ENCODE measurements at places on chromosomes 2 and 18.

DNA sequence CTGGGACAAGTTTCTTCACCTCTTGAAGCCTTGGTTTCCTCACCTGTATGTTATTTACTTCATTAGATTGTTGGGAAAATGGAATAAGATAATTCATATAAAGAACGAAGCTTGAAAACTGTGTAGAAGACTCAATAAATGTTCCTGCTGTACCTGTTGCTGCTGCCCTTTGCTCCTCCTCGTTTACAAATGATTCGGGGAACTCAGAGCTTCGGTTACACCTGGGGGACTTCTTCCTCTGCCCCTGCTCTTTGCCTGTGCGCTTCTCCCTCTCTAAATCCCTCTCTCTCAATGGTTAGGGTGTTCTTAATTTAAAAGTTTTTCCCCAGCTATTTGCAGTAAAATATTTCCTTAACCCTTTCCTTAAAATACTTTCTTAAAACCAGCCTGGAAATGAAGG lies 3.3 kb upstream of the RMDN2 start:
- no peak for DNase-seq

GRCh38 chr2:56871644-56872043 lies 687.9 kb downstream of the CCDC85A start:
- no peak for DNase-seq

- DNase-seq, result no peak
These were observed 363.1 kb downstream of the NUP35 start for GRCh38 chr2:183487326-183487725.

DNA sequence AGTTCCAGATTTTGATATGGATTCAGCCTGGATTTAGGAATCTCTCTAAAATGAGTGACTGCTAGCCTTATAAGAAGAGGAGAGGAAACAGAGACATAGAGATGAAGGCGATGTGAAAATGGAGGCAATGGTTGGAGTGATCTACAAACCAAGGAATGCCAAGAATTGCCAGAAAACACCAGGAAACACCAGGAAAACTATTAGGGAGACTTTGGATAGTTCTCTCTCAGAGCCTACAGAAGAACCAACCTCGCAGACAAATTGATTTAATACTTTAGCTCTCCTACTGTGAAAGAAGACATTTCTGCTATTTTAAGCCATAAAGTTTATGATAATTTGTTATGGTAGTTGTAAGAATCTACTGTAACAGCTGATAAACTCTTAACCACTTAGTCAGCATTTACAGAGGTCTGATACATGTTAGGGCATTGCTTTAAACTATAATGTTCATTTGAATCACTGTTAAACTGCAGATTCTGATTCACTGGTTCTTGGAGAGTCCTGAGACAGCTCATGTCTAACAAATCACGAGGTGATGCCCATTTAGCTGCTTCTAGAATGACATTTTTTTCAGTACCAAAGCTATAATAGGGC lies 1702.6 kb upstream of the LRRTM1 start:
- DNase-seq, result no peak

- DNase-seq, result no peak
These were observed 33.1 kb downstream of the FAM171B start for GRCh38 chr2:186726938-186727337.

- DNase-seq, result no peak
These were observed 85.4 kb upstream of the ATG16L1 start for GRCh38 chr2:233165895-233166661.

GRCh38 chr2:240230291-240230931 lies 90.0 kb upstream of the OTOS start:
- DNase-seq, result no peak

DNA sequence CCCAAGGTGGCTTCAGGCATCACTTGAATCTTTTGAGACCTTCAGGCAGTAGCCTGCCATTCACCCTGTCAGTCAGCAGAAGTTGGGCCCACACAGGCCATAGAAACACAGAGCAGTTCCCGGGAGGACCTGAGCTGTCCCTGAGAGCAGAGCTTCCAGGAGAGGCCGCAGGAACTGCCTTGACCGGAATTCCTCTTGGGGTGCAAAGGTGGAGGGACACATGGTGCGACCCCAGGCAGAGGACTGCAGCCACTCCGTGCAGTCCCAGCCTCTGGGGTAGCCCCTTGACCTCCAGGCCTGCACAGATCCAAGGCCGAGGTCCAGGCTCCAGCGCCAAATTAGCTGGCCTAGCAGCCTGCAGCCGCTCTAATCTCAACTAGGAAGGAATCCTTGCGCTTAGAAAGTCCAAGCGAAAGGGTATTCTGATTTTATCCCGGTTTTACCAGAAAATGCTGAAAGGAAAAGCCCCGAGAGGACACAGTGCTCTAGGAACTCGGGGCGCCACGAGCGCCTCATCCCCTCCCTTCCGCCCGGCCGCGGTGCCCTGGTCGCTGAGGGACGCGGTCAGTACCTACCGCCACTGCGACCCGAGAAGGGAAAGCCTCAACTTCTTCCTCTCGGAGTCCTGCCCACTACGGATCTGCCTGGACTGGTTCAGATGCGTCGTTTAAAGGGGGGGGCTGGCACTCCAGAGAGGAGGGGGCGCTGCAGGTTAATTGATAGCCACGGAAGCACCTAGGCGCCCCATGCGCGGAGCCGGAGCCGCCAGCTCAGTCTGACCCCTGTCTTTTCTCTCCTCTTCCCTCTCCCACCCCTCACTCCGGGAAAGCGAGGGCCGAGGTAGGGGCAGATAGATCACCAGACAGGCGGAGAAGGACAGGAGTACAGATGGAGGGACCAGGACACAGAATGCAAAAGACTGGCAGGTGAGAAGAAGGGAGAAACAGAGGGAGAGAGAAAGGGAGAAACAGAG lies 5.4 kb downstream of the SIX2 start:
- no peak for DNase-seq

DNA sequence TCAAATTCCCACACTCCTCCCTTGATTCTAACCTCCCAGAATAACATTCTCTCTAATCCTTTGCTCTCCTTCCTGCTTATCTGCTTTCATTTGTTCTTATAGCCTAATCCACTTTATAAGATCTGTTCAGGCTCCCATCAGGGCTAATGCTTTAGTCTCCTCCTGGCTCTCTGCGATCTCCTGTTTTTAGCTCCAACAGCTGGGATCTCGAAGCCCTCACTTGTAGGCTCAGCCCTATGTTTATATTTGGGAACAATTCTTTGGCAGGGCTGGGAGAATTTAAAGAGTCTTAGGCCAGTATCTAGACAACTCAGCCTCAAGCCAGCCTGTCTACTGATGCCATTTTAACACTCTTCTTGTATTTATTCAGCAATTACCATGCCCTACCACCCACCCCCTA lies 27.2 kb upstream of the RAPH1 start:
- no peak for DNase-seq

DNA sequence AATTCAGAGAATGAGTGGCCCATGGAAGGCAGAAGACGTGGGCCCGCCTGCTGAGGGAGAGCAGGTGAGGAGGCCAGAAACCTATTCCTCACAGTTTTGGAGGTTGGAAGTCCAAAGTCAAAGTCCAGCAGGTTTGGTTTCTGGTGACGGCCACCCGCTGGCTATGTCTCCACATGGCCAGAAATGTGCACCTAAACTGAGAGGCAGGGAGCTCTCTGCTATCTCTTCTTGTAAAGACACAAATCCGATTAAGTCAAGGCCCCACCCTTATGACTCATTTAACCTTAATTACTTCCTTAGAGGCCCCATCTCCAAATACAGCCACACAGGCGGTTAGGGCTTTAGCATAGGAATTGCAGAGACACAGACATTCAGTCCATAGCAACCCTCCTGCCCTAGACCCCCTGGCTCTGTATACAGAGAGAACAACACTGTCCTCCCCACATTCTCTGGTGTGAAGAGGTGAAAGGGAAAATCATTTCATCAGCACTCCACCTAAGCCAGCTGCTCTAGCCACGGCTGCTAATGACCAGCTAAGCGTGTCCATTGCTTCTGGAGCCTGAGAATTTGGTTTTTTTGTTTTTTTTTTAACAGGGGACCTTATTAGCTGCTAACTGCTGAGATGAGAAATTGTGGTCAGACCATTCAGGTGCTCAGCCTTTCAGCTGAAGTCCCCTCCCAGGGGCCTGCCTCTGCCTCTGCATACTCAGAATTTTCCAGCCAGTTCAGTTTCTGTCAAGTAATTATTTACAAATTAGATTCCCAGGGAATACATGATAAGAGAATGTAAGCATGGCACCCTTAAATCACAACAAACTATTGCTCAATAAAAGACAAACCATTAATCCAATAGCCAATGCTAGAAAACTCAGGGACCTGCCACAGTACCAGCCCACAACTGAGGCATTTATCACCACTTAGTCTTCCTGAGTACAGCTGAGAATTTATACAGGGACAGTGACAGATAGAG lies 368.7 kb upstream of the ID2 start:
- DNase-seq, result no peak

- no peak for DNase-seq
These were observed 12.8 kb upstream of the ALPP start for GRCh38 chr2:232365621-232366321.

DNA sequence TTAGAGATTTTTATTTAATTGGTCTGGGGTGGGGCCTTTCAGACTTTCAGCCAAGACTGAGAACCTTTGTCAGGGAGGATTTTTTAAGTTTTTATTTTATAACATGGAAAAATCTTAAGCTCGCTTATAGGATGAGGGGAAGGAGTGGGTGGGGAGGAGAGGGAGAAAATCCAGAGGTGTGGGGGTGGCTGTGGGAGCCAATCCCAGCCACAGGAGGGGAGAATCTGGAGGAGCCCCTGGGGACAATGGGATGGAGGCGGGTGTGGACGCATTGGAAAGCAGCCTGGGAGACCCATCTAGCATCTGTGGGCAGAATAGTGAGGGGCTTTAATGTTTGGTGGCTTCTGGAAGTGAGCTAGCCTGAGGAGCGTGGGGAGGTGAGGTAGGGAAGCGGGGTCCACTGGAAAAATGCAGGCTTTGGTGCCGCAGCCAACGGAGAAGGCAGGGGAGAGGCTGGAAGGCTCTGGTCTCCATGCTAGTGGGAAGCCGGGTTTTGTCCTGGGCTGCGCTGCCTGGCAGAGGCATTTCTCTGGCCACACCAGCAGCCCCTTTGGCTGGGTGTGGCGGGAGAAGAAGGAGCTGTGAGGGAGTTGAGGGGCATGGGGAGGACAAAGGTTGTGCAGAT lies 11.5 kb upstream of the INPP5D start:
- no peak for DNase-seq

GRCh38 chr2:65025453-65026123 lies 30.6 kb upstream of the CEP68 start:
- no peak for DNase-seq

GRCh38 chr18:47248604-47249313 lies 2.7 kb downstream of the SKOR2 start:
- no peak for DNase-seq

GRCh38 chr18:55115606-55116005 lies 156.3 kb upstream of the CCDC68 start:
- no peak for DNase-seq

- no peak for DNase-seq
These were observed 3.2 kb downstream of the ALLC start for GRCh38 chr2:3661149-3661660.

DNA sequence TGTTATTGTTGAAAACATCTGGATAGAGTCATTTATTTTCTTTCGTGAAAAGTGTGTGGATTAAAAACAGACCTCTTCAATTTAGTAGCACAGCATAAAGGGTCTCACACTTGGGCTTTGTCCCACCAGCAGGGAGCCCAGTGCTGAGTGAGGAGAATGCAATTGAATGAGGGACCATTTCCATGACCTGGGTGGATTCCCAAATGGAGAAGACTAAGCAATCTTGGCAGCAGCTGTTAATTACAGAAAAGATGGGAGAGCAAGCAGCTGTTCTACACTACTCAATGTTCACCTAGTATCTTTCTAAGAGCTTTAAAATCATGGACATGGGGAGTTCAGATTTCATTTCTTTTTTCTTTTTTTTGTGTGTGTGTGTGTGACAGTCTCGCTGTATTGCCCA lies 121.8 kb upstream of the FN1 start:
- no peak for DNase-seq

GRCh38 chr18:11981543-11982366 lies 448 bp downstream of the IMPA2 start:
- DNase-seq, result no peak
